NCI-H1930 (cell line): ENCODE measurements at places on chromosomes 7 and 10.

- no peak for DNase-seq
Measured at GRCh38 chr10:90930971-90931871, 10.3 kb upstream of the ANKRD1 start.

DNA sequence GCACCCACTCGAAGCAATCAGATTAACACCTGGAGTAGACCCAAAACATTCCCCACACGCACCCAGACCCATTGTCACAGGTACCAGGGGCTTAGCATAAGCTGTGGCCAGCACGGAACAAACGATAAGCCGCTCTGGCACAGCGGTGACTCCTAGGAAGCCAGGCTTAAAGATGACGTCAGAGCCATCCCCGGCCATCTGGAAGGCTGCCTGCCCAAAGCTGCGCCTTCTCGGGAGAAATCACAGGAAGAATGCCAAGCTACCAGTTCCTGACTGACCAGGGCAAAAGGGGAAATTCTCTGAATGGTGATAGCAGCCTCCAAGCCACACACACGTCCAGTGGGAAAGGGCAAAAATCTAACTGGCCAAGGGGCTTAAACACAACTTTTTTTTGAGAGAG lies 13.0 kb upstream of the WIPI2 start:
- DNase-seq, result no peak

DNA sequence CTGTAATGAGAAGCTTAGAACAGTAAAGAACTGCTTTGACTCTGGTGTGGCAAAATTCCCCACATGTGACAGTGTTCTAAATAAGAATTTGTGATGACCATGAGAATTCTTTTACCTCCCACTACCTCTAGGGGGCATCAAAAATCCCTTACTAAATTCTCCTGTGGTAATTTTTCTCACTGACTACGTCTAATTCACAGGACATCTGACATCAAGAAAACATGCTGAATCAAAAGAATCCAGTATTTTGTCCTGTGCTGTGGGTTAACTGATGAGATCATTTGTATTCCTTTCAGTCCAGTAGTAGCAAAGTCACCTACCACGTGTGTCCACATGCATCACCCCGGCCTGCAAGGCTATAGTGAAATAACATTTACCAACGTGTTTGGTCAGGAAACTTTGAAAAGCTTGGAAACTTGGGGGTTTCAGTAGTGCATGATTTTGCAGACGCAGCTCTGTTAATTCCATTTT lies 103.8 kb downstream of the ATE1 start:
- DNase-seq, result peak; percentile 7

GRCh38 chr10:123011987-123012386 lies 3.2 kb downstream of the ACADSB start:
- DNase-seq, result no peak

DNA sequence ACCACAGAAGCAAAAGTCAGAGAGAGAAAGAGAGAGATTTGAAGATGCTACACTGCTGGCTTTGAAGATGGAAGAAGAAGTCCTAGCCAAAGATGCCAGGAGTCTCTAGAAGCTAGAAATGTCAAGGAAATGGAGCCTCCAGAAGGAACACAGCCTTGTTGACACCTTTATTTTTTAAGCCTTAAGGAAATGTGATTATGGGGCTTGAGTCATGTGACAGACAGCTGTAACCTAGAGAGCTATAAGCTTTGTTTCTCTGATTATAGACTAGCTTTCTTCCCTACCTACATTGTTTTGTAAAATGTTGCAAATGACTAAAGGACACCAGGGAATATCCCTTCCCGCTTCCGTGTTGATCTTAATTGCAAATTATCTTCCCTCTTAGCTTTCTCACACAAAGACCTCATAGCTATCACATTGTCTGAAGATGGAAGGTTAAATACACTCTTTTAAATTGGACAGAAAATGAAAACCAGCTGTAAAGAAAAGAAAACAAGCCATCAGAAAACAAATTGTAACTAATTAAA lies 199.9 kb downstream of the ARHGAP12 start:
- no peak for DNase-seq

- no peak for DNase-seq
Measured at GRCh38 chr7:55326081-55326835, 38.9 kb upstream of the LANCL2 start.

- peak; percentile 52 for DNase-seq
Measured at GRCh38 chr7:4631380-4632179, 50.5 kb upstream of the FOXK1 start.

GRCh38 chr10:113997428-113997827 lies 46.2 kb upstream of the ADRB1 start:
- DNase-seq, result no peak

DNA sequence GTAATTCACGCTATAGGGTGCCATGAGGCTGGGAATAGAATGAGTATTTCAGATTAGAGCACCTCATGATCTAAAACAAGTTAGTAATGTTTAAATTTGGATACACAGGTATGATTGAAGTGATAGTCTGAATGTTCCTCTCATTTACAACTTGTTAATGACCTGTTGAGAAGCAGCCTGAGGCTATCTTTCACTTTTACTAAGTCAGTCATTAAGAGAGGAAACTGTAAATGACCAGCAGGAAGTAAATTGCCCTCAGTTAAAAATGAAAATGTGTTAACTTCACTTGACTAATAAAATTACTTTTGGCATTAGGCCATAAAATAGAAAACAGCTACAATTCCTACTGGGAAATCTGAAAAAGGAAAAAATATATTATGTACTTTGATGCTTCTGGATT lies 1042.0 kb downstream of the DNAJB9 start:
- DNase-seq, result no peak
